ENCODE measurements at places on chromosomes 5 and 9.

DNA sequence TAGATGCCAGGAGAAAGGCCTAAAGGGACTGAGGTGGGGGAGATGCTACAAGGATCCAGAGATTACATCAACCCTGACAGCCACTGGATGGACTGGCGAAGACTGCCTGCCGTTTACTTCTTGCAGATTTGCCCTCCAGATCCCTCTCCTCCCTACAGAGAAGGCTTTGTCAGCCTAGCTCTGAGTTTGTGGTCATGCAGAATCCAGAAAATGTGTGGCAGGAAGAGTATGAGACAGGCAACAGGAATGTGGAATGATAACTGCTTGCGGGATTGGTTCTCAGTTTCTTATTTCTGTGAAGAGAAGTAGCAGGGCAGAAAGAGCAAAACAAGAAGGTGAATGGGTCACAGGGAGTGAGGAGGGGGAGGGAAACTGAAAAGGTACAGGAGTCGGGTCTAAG lies 129.6 kb downstream of the TLE1 start:
- no peak for DNase-seq

DNA sequence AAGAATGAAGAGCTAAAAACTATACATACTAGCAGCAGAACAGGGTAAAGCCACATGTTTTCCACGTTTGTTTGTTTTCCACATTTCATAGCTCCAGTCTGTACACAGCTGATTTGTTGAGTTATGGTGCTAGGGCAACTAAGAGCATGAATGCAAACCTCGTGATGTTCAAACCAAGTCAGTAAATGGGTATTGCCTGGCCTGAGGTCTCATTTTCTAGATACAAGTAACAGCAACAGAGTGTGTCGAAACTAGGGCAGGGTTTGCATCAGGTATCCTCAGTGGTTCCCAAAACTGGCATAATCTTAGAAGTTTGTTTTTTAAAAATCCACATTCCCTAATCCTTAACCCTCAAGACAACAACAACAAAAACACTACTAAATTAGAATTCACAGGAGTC lies 89.3 kb downstream of the CEMIP2 start:
- no peak for DNase-seq

DNA sequence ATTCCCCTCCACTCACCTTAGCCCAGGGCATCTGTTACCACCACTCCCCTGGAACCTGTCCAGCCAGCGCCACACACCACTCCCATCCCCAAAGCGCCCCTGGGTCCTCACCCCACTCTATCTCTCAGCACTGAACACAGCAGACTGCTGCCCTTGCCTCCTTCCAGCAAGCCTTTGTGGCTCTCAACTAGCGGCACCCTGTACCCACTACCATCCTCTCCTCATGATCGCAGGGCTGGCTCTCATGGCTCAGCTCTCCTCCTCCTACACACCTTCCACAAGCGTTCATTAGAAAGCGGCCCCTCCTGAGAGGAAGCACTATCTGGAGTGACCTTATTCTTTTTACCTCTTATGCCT lies 13.3 kb upstream of the BASP1 start:
- no peak for DNase-seq

GRCh38 chr5:145826895-145827674 lies 8.1 kb downstream of the PRELID2 start:
- no peak for DNase-seq

- DNase-seq: no peak
Measured at GRCh38 chr9:76598981-76599380, 140.0 kb downstream of the GCNT1 start.

DNA sequence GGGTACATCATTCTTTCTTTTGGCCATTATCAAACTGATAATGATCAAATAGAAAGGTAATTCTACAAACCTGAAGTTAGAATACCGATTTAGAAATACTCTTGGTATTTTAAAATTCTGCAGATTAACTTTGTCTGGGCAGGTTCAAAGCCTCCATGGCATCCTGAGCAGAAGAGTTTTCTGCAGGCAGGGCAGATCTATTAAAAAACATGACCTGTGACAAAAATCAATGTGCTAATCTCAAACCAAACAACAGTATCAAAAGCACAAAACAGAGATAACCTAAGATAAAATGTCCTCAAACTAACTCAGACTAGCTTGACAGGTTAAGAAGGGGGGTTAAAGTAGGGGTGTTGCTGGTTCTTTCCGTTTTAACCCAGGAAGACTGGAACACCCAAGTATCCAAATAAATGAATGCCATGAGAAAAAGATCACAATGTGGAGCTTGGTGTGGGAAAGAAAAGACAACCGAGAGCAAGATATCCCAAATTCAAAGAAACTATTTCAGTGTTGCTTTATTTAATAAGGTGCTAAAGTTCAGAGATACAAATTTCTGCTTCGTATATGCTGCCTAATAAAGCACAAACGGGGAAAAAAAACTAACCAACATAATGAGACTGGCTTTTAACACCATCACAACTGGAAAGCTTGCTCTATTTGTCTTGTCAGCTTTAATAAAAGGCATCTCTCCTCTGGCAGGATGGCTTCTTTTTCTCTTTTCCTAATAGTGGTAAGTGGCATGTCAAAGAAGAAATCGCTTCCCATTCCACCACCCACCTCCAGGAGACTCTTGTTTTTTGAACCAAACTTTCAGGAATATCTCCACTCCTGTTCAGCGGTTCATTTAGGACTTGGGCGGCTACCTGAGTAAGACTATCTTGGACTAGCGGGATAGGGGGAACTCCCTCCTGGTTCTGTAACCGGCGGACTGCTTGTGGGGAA lies 2.3 kb downstream of the EFNA5 start:
- DNase-seq: no peak

DNA sequence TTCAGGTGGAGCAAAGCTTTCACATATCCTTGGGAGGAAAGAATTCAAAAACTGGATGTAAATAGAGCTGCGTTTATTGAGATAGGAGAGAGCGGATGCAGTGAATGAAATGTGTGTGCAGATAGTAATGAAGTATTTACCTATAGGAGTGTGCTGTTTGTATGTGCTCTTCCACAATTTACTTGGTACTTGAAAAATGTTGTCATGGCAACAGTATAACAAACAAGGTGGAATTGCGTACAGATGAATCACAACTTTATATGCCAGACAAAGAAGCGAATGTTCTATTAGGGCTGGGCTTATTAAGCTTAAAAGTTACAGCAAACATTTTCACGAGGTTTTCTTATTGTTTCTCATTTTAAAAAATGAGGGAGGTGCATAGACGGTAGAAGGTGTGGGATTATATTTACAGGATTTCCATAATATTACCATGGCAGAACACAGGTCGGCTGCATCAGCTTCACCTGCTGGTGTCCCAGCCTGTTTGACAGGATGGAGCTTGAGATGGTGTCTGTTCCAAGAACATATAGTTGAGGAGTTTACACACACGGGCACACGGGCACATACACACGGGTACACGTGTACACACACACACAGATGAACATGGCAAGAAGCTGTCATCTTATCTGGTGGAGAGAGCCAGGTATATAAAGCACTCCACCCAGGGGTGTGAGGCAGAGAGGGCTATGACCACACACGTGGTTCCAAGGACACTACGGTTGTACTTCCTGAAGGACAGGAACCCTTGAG lies 155.7 kb downstream of the RMI1 start:
- DNase-seq: no peak

- no peak for DNase-seq
Measured at GRCh38 chr5:53407373-53407772, 73.1 kb upstream of the FST start.

DNA sequence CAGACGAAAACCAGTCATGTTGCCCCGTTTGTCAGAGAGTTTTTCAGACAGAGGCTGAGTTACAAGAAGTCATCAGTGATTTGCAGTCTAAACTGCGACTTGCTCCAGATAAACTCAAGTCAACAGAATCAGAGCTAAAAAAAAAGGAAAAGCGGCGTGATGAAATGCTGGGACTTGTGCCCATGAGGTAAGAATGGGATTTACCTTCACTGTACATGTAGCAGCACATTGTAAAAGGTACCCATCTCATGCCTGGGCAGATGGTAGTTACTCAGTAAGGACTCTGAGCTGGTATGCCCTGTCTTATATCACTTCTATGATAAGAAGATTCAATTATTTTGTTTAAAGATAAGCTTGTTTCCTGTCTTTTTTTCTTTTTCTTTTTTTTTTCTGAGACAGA lies 38.8 kb downstream of the RAD50 start:
- no peak for DNase-seq

DNA sequence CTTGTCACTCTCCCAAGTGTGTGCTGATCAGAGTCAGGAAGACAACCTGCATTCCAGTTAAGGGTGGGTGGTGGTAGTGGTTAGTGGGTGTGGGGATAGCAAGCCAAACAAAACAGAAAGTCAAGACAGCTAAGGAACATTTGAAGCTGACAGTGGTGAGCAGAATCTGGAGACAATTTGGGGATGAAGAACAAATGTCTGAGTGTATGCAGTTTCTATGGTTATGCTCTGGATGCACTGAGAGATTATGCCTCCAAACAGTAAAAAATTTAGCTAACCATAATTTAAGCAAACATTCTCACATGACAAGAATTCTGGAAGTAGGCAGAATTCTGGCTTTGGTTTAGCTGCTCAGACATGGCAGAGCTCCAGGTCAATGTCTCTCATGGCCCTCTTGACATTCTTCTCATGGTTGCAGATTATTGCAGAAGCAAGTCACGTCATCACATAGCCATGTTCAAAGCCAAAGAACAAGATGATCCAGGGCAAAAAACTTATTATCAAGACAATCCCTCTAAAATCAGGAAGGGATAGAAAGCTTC lies 148.7 kb downstream of the LURAP1L start:
- DNase-seq: no peak

- DNase-seq: no peak
Measured at GRCh38 chr5:38297830-38298608, 39.7 kb downstream of the EGFLAM start.

- no peak for DNase-seq
Measured at GRCh38 chr9:129335464-129336129, 157.5 kb upstream of the IER5L start.

- no peak for DNase-seq
Measured at GRCh38 chr9:88536951-88537760, 2.2 kb downstream of the NXNL2 start.

DNA sequence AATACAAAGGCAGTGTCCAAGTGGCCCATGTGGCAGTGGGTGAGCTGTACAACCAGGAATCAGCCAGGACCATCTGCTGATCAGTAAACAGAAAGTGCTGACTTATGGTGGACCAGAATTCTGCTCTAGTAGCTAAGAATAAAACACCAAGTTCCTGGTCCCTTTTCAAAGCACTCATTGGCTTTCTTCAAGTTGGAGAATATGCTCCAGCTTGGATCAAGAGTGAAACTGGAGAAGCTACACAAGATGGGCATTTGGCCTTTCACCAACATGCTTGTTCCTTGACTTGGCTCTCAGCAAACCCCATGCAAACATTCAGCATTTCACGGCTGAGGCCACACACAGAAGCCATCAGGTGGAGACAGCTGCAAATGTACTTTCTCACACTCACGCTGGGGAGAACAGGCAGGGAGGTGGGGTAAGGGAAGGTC lies 32.1 kb downstream of the MARCHF3 start:
- DNase-seq: no peak

DNA sequence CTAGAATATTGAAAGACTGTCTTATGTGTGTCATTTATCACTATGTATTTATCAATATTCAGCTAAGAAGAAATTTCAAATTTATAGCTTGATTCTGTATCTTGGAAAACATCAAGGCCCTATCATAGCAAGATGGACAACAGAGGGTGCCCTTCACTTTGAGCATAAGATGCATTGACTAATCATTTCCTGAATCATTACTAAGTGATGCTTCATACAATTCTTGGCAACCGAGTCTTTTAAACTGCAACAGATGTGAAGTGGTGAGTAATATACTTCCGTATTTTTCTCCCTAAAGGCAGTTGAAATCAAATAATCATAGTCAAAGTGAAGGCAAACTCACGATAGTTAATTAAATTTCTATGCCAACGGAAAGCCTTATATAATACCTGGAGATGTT lies 318.6 kb upstream of the RGMB start:
- no peak for DNase-seq

DNA sequence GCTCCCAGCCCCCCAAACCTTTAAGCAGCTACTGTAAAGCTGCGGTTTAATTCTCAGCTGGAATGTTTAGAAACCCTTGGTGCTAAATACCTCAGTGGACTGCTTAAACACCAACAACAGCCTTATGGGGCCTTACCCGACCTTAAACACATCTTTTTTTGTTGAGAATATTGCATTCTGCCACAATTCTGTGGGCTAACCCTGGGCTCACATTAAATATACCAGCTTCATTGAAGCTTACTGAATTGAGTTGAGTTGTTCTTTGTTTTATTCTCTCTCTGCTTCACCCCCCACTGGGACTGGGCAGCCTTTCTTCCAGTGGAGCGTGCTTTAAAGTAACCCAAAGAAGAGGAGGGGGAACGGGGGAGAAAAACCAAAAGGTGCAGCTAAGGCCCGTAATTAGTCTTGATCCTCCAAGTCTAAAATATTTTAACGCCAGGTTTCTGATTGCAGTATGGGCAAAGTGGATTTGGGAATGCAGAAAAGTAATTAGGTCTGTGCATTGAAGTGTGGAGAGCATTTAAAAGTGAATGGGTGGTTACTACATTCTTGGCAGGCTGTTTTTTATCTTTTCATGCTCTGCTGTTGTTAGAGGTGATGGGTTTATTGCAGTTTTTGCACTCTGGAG lies 281.2 kb downstream of the NR2F1-AS1 start:
- DNase-seq: no peak

DNA sequence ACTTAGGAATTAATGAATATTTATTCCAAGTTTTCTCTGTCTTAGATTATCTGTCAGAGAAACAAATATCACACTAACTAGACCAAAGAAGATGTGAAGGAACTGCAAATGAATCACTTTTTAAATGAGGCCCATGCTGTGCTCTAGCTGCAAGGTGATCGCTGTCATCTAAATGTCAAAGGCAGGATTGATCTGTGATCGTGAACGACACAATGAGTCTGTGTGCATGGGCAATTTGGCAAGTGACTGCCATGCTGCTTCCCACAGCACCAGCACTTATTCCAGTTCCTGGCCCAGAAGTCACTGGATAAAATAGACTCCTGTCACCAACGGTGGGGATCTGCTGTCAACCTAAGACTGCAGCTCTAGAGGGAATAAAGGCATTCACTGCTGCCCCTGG lies 141.2 kb downstream of the TRIM36 start:
- no peak for DNase-seq

DNA sequence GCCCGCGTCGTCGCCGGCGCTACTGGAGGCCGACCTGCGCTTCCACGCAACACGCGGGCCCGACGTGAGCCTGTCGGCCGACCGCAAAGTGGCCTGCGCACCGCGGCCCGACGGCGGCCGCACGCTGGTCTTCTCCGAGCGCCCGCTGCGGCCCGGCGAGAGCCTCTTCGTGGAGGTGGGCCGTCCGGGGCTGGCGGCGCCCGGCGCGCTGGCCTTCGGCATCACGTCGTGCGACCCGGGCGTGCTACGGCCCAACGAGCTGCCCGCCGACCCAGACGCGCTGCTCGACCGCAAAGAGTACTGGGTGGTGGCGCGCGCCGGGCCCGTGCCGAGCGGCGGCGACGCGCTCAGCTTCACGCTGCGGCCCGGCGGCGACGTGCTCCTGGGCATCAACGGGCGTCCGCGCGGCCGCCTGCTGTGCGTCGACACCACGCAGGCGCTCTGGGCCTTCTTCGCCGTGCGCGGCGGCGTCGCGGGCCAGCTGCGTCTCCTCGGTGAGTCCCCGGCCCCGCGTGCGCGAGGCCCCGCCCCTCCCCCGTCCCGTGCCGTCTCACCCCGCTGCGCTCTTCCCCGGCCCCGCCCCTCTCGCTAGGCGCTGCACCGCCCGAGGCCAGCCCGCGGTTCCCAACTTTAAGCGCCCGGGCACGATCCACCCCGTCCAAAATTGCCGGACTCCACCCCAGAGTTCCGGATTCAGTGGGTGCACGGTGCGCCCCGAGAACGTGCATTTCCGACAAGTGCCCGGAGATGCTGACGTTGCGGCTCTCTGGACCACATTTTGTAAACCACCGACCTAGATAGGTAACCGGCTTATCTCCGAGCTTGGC lies 42.8 kb downstream of the NEURL1B start:
- peak; percentile 33 for DNase-seq

Data from effector memory CD4-positive, alpha-beta T cell (primary cell).